Occipital lobe (tissue), 3 donors: ENCODE measurements at places on chromosomes 4 and X. TPM values are rescaled to one million over a fixed set of nuclear protein-coding genes. Genes with fewer than 3 reads are reported as not detected.
A peak's percentile ranks its signal among the peaks of the same experiment; 100 is the strongest.

- no peak for DNase-seq
Measured at GRCh38 chr4:117515921-117516320, 430.5 kb upstream of the TRAM1L1 start.

Gene BANK1
- total RNA-seq, result 0.16 TPM

- DNase-seq, result peak; percentile 34
Measured at GRCh38 chrX:68693481-68694434, 46.3 kb downstream of the STARD8 start.

Gene TCEAL6
- 6.7 TPM for total RNA-seq

Gene EIF1AX
- total RNA-seq, result 106 TPM

DNA sequence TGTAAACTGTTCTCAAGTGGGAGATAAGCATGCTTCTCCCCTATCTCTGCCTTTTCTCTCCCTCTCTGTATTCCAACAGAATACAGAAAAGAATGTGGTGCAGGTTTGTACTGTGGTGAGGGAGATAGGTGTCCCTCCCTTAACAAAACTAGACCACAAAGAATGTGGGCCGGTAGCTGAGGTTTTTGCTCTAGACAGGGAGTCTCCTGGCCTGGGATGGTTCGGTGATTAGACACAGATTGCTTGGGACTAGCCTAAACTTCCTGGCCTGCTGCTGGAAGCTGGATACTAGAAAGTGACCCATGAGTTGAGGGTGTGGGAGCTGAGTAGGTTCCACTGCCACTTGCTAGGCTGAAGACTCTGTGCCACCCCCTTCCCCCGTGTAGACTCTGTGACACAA, 143.0 kb downstream of the CXXC4 start:
- DNase-seq, result no peak

DNA sequence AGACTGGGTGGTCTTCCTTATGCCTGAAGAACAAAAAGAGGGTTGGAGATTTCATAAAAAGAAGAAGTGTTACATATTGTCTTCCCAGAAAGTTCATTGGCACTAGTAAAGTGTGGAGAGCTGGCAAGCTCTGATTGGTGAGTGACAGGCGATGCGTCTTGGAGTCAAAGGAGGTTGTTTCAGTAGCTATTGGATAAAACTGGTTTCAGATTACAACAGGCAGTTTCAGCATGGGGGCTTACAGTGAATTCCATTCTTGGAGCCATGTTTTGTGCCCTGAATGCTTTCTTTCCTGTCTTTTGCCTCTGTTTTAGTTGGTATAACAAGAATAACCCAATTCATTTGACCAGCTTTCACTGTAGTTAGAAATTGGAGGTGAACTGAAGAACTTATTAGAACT, 750.5 kb downstream of the ADGRL3 start:
- no peak for DNase-seq

GRCh38 chr4:170949084-170949483, 859.3 kb upstream of the AADAT start:
- DNase-seq, result no peak

DNA sequence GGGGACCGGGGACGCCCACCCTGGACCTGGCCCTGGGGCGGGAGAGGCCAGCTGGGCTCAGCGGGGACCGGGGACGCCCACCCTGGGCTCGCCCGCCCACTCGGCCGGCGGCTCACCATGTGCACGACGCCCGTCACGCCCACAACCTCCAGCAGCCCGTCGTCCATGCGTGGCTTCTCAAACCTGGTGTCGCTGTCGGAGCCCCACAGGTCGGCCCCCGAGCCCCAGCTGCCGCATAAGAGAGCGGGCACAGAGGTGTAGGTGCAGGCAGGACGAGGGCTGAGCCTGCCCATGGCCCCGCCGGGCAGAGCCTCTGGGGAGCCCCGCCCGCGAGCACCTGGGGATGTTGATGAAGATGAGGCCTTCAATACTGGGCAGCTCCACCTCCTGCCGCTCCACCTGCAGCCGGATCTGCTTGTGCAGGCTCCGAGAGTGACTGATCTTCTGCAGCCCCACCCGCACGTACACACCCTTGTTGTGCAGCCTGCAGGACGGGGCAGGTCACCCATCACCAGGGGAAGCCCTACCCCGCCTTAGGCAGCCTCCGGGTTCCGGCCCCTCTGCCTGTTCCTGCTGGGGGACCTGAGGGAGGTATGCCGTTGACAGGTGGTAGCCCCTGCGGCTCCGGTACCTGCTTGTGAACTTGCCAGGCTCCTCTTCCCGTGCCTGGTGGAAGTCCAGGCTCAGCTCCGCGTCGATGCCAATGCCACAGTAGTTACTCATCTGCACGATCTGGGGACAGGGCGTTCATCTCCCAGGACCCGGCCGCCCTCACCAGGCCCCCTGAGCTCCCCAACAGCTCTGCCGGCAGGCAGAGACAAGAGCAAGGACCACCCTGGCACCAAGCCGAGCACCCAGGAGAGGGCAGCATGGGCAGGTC, 11.8 kb downstream of the DGKQ start:
- no peak for DNase-seq

Gene ATP1B4
- total RNA-seq, result under 0.01 TPM

GRCh38 chrX:71618303-71618721, at the start of gene CXCR3:
Gene CXCR3 (minus strand): TSS chrX:71618511. CDS start chrX:71618449, 62 bp downstream.
- no peak for DNase-seq

Gene RBMXL3
- total RNA-seq, result not detected

Gene MID1
- 24.6 TPM for total RNA-seq

Gene PNMA6A
- total RNA-seq, result 18.1 TPM

Gene EREG
- under 0.01 TPM for total RNA-seq

Gene RBMX
- 340 TPM for total RNA-seq

DNA sequence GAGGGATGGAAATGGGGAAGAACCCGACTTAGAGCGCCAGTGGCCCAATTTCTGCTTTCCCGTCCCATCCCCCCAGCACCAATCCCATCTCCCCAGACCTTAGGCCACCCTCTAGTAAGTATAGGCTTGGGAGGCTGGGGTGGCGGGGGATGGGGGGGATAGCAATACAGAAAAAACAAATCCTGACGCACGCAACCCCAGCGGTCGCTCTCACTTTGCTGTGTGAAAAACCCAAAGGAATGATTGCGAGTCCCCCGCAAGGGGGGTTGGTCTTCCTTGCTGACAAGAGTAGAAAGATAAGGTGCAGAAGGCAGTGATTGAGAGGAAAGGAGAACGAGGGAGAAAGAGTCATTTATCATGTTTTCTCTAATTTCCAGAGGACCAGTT, 863 bp downstream of the CPE start:
- DNase-seq, result peak; percentile 34
